Hepatic stellate cell (primary cell): ENCODE measurements at places on chromosomes 2 and 18.

- DNase-seq, result no peak
These were observed 45.1 kb downstream of the TET3 start for GRCh38 chr2:74029714-74030397.

- DNase-seq, result no peak
These were observed 47.6 kb downstream of the GPD2 start for GRCh38 chr2:156483741-156484173.

- no peak for DNase-seq
These were observed 405.5 kb upstream of the VWC2L start for GRCh38 chr2:214005337-214005736.

DNA sequence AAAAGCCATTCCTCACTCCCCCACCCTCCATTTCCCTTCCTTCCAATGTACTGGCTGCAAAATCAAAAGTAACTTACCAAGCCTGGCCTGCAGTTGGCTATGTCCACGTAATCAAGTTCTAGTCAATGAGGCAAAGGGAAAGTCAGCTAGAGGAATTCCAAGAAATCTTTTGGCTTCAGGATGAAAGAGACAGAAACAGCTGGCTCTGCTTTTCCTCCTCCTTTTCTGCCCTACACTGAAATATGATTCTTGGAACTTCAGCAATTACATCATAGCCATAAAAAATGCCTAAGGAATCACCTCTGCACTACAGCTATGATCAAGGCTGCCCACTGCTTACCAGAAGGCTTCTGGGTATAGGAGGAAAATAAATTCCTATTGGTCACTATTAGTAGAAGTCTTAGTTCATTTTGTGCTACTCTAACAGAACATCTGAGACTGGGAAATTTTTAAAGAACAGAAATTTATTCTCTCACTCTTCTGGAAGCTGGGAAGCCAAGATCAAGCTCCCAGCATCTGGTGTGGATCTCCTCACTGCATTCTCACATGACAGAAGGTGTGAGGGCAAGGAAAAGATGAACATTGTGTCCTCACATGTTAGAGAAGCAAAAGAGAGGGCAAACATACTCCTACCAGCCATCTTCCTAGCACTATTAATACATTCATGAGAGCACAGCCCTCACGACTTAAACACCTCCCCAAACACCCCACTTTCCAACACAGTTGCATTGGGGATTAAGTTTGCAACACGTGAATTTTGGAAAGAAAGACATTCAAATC lies 219.9 kb downstream of the TMX3 start:
- DNase-seq, result peak; percentile 35

DNA sequence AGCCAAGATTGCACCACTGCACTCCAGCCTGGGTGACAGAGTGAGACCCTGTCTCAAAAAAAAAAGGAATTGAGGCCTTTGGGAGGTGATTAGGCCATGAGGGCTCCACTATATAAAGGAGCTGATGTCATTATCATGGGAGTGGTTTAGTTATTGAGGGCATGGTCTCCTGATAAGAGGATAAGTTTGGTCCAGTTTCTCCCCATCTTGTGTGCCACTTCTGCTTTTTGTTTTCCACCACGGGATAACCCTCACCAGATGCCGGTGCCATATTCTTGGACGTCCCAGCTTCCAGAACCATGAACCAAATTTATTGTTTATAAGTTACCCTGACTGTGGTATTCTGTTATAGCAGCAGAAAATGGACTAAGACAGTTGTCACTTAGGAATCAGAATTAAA lies 125.8 kb downstream of the C1D start:
- DNase-seq, result no peak

DNA sequence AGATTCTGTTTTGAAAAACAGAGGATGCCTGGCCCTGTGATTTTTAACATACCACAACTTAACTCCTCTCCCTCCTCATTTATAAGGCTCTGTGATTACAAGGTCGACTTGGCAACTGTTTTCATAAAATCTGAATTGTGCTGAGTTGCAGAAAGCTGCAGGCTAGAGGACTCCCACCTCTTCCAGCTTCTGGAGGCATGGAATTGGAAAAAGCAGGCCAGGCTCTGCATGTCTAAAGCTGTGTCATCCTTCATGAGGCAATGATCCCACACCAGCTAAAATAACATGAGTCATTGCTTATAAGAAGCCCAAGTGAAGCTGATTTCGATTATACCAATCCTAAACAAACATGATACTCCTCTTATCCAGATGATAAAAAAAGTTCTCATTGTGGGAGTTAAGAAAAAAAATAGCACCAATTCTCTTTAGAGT lies 11.7 kb downstream of the ARHGAP28 start:
- peak; percentile 59 for DNase-seq
